ENCODE measurements at places on chromosomes 2 and 18.

DNA sequence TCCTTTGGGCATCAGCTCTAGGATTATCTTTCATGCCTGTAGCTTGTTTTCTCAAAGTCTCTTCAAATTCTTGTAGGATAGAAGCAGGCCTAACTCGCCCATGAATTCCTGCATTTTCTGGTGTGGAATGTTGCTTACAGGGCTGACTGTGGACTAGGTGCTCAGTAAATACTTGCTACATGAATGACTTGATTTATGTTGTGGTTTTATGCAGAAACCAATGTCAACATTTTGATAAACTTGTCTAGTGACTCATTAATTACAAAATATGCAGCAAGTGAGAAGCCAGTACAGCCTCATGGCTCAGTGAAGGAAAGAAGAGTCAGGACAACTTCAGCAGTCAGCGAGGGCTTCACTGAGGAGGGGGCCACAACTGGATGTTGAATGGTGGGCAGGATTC lies 110.6 kb upstream of the SIX2 start:
- no peak for DNase-seq

DNA sequence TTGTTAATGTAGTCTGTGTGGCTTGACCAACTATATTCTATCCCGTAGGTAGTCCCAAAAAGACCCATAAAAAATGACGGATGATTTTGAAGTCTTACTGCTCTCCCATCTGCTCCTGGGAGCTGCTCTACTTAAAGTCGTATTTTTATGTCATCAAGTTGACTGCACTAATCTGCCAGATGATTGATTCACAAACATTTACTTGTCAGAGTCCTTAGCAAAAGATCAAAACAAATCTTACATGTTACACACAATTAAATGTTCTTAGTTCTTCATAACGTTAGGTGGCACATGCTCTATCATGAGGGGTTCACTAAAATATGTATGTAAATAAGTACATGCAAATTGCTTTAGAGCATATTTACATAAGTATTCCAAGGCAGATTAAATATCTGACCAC lies 498.3 kb upstream of the LRRTM4 start:
- peak; percentile 85 for DNase-seq

GRCh38 chr2:127712999-127713398 lies 11.7 kb downstream of the SFT2D3 start:
- no peak for DNase-seq

GRCh38 chr18:48531908-48532307 lies 6.9 kb upstream of the CTIF start:
- DNase-seq = no peak

DNA sequence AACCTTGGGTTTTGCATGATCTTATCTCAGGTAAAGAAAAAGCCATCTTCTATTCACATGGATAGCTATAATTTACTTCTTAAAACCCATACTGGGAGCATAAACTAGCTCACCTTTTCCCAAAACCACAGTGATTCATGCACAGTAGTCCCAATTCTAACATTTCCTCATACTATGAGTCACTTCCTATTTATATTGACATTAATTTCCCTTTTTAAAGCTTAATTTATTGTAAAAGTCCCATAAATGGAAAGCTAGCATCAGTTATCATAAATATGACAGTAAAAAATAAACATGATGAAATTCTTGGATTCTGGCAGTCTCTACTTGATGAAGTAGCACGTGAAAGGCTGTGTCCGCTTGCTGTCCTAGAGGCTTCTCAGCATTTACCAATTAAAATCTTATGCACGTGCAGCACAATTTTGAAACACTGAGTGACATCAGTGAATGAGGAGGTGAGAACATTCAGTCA lies 180.1 kb downstream of the CDH2 start:
- DNase-seq = no peak

- DNase-seq = no peak
These were observed 98.7 kb downstream of the GRB14 start for GRCh38 chr2:164522561-164522981.

DNA sequence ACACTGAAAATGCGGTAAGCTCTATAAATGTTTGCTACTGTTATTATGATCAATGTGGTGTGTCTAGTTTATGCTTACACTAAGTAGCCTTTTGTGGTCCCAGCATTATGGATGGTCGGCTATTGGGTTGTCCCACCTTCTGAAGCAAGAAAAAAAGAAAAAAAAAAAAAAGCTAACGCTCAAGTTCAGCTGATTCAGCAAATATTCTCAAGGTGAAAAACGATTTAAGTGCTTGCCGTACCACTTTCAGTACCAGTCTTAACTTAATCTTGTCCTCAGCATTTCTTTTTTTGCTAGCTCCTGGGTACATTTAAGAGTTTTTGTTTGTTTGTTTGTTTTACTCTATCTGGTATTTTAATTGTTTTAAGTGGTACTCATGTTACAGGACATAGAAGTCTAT lies 87.5 kb downstream of the MBD5 start:
- no peak for DNase-seq

GRCh38 chr2:209694748-209695147 lies 76.9 kb upstream of the UNC80 start:
- no peak for DNase-seq

- no peak for DNase-seq
These were observed 41.1 kb upstream of the SCG2 start for GRCh38 chr2:223643309-223643708.

DNA sequence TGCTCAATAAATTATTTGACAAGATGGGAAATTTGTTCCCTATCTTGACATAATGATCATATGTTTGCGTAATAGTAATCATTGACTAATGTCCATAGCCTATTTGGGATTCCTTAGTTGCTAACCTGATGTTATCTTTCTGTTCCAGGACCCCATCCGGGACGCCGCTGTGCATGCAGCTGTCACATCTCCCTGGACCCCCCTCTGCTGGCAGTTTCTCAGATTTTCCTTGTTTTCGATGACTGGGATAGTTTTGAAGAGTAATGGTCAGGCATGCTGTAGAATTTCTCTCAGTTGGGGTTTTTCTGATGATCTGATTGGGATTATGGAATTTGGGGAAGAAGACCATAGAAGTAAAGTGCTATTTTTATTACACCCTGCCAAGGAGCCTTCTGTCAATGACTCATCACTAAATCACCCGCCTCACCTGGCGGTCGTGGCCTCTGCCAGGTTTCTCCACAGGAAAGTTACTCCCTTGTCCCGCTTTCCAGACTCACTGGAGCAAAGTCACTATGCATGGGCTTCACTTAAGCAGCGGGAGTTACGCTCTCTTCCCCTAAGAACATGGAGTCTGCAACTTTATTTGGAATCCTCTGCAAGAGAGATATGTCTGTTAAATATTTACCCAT lies 19.9 kb upstream of the TMEM18 start:
- DNase-seq = no peak

- DNase-seq = peak; percentile 11
These were observed 46.9 kb upstream of the LAMA1 start for GRCh38 chr18:7164323-7165004.

GRCh38 chr18:68984342-68984741 lies 186.5 kb downstream of the CCDC102B start:
- DNase-seq = no peak

- DNase-seq = no peak
These were observed 135.0 kb upstream of the ACKR3 start for GRCh38 chr2:236434593-236434992.

DNA sequence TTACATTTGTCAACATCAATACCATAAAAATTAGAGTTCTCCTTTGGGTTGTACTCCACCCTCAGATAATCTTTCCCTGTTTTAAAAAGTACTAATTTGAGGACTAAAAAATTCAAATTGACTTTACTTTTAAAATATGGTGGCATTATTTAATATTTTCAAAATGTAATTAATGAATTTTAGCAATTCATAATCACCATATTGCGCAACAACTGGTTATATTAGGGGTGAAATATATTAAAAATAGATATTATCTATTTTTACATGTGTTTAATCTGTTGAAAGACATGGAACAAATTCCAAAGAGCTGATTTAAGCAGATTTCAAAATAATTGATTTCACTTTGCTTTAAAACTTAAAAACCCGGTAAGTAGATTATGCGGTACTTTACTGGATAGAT lies 236.6 kb upstream of the NOL4 start:
- no peak for DNase-seq

DNA sequence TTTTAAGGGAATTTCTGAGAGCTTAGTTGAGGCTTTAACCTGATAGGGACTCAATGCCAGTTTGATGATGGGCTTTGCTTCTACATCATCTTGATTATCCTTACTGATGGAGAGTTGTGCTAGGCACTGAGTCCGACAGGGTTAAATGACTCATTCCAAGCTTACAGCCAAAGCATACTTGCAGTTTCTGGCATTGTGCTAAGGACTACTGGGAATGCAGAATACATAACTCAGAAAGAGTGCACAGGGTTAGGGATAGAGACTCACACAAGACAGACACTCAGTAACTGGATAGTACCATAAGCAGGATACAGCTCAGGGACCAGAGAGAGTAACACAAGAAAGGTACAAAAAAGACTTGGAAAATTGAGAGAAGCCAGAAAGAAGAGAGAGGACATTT lies 94.1 kb upstream of the SLC14A2 start:
- no peak for DNase-seq

- no peak for DNase-seq
These were observed 38.8 kb downstream of the DPYSL5 start for GRCh38 chr2:26886736-26887135.

GRCh38 chr2:126645211-126645618 lies 10.7 kb upstream of the GYPC start:
- DNase-seq = no peak

DNA sequence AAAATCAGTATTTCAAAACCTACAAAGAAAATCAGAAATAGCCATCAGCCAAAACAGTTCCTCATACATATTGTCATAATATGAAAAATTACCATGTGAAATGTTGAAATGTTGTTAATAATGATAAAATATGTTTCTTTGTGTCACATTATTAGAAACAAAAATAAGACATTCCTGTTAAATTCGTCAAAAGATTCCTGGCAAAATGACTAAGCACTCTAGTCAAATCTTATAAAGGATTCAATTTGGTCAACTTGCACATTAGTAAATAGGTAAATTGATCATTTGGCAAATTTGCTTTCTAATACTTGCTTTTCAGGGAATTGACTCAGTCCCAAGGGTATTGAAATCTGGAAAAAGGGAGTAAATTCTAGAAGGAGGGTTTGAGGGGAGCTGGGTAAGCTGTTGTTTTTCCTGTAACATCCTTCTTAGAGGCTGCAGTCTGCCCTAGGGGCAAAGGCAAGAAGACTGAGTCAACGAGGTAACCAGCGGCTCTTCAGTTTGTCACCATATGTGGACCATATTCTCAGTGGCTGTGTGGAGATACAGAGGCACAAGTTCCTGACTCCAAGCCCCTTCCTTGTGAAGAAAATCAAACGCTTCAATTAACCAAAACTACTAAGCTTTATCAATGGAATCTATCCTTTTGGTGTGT lies 482.3 kb downstream of the TNS1 start:
- DNase-seq = no peak

GRCh38 chr2:70161069-70161534 lies 29.7 kb downstream of the C2orf42 start:
- DNase-seq = peak; percentile 5

GRCh38 chr2:191961556-191961955 lies 114.7 kb upstream of the CAVIN2 start:
- DNase-seq = no peak

- DNase-seq = no peak
These were observed 54.7 kb downstream of the ASAP2 start for GRCh38 chr2:9261231-9261883.

- DNase-seq = no peak
These were observed 708.5 kb upstream of the SLC8A1 start for GRCh38 chr2:41160439-41160838.

DNA sequence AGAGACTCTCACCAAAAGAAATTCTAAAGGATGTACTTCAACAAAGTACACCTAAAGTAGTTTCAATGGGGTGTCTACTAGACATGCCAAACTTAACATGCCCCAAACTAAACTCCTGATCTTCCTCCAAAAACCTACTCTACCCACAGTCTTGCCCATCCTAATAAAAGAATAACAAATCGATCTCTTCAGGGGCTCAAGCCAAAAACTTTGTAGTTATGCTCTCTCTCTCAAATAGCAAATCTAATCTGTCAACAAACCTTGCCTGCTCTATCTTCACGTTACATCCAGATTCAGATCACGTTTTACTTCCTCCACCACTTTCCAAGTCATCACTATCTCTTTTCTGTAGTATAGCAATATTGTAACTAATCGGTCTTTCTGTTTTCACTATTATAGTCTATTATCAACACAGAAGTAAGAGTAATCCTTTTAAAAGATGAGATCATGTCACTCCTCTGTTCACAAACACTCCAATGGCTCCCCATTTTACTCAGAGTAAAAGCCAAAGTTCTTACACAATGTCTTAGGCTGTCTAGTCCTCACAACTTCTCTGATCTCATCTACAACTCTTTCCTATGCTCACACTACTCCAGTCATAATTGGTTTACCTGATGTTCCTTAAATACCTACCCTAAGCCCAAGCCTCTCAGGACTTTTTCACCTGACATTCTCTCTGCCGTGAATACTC lies 79.9 kb downstream of the THADA start:
- DNase-seq = no peak

GRCh38 chr2:152571048-152571766 lies 146.1 kb downstream of the PRPF40A start:
- no peak for DNase-seq

DNA sequence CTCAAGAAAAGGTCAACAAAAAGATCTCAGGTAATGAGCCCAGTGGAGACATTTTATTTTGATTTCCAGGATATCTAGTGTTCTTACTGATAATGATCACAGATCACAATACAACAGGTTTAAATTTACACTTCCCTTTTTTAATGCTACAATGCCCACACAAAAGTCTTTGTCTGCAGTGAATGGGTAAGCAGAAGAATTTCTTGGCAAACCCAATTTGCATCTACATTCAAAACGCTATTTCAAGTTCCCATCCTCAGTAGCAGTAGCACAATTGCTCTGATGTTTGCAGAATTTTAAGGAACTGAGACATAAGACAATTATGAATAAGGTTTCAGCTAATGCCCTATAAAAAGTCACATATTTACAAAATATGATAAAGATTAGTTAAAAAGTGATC lies 929.4 kb upstream of the PIK3C3 start:
- DNase-seq = no peak

- peak; percentile 34 for DNase-seq
These were observed 141.8 kb downstream of the MEIS1 start for GRCh38 chr2:66576561-66577320.

DNA sequence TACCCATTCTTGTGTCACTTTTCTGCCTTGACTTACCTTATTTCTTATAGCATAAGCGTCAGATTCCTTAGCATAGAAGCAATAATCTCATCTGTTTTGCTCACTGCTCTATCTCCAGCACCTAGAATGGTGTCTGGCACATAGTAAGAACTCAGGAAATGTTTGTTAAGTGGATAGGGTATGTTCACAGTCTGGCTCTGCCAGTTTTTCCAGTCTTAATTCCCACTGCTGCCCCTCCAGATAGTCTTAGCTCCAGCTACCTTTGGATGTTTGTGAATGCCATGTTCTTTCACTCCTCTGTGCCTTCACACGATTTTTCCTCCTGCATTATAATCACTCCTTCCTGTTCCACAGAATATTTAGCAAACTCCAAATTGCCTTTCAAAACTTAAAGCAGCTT lies 29.0 kb downstream of the DNAJC10 start:
- no peak for DNase-seq

DNA sequence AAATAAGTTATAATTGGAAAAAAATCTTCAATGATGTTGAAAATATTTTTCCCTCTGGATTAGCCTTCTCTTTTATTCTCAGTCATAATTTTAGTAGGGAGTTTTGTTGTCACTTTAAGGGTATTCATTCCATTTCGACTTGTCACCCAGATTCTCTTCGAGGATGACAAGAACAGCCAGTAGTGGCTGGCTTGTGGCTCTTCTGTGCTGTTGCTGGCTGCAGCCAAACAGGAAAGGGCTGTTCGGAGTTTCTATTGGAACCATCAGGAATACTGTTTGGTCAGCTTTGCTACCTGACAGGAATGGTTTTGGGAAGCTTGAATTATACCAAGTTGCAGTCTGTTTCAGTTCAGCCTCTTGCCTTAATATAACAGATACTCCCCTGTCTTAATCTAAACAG lies 41.6 kb downstream of the MGAT5 start:
- DNase-seq = no peak

Data from NCI-H2081 (cell line).